ENCODE measurements at places on chromosomes 16 and 17.

DNA sequence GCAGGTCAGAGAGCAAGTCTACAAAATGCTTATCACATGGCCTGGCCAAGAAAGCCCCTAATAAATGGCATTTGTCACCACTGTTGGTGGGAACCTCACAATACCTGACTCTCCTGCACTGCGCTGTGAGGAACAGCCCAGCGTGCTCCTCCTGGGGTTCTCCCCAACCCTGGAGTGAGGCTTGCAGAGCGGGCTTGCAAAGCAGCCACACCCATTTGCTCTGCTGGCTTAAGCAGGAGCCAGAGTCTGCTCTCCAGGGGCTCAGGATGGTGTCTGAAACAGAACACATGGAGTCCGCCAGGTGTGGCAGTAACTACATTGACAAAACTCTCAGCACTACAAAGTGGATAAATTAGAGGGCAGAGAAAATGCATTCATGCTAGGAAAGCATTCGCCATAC lies 331.0 kb upstream of the CCL2 start:
- no peak for DNase-seq

- no peak for DNase-seq
These were observed 85.3 kb downstream of the STXBP4 start for GRCh38 chr17:55053855-55054254.

- no peak for DNase-seq
These were observed 102.1 kb downstream of the CLEC16A start for GRCh38 chr16:11046382-11046931.

GRCh38 chr17:38585056-38585917 lies 20.5 kb downstream of the SRCIN1 start:
- no peak for DNase-seq

- peak; percentile 77 for DNase-seq
These were observed 759 bp upstream of the TP53I13 start for GRCh38 chr17:29567554-29568330.

DNA sequence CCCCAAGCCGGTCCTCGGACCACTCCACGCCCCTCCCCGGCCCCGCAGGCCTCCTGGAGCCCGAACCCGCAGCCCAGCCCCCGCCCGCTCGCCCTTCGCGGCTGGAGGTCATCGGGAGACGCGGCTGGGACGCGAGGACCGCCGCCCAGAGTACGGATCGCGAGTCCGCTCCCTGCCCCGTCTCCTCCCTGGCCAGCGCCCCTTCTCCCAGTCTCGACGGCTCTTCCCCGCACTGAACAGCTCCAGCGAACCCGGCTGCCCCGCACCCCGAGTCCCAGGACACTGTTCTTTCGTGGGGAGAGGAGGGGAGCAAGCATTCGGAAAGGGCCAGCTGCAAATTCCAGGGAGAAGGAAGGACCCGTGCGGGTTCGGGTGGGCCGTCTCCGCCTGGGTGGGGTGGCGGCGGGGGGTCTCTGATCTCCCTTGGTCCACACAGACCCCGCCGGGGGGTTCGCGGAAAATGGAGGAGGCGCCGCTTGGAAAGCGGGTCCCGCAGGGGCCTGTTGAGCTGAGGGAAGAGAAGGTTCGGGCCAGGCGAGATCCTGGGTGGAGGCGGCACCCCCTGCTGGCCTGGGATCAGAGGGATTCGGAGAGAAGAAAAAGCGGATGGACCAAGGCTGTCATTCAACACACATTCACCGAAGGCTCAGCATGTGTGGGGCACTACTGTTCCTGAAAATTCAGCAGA lies 632 bp upstream of the RTN4RL1 start:
- DNase-seq = peak; percentile 23

DNA sequence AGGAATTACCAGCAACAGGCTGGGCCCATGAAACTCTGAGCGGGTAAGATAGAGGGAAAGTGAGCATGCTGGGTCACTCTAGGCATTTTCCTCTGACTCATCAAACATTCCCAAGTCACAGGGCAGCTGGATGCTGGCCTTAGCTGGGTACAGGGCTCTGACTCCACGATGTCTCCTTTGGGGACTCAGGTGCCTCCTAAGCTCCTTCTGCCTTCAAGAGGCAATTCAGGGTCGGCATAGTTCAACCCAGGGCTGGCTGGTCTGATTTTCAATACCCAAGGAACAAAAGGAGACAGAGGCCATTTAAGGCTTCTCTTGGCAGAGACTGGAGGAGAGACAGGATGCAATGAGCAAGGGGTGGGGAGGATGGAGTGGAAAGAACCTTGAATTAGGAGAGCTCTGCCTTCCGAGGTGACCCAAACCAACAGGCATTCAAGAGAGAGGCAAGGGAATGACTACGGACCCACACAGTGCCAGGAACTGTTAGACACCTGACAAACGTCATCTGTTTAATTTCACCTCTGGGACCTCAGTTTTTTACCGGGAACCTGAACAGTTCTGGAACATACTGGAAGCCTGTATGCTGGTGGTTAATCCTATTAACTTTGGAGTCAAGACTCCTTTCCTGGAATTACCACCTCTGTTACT lies 910 bp downstream of the WBP2 start:
- DNase-seq = no peak

DNA sequence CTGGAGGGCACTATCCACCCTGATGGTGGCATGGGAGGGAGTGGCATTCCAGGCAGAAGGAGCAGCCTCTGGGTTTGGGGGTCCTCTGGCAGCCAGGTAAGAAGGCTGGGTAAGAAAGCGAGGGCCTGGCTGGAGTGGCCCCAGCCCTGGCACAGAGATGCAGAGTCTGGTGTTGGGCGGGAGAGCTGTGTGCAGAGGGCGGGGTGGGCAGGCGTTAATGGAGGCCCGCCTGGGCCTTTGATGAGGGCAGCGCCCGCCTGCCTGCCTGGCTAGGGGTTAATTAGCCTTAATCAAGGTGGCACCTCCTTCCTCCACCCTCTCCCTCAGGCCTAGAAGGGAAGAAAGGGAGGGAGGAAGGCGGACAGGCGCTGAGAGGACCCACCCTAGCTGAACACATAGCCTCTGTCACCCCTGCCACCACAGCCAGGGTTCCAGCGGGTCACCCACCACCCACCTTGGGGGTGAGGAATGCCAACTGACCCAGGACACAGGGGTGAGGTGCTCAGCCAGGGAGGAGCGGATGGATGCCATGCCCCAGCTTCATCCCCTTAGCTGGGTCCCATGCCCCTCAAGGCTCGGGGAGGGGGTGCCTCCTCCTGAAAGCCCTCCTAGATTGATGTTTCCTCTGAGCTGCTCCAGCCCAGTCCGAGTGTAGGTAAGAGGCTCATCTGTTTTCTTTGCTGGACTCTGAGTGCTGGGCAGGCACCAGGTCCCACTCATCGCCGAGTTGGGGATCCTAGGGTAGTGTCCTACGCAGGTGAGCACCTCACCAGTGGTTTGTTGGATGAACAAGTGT lies 13.4 kb upstream of the FAM83G start:
- no peak for DNase-seq

GRCh38 chr16:88763502-88764053 lies 21.4 kb downstream of the PIEZO1 start:
- no peak for DNase-seq

GRCh38 chr16:3087243-3088235 lies 11.6 kb downstream of the ZSCAN10 start:
- no peak for DNase-seq

GRCh38 chr16:82183004-82183397 lies 13.0 kb upstream of the MPHOSPH6 start:
- DNase-seq = no peak

GRCh38 chr17:82019690-82020571 lies 2.7 kb downstream of the CENPX start:
- peak; percentile 70 for DNase-seq

- no peak for DNase-seq
These were observed 31.9 kb downstream of the PDIA2 start for GRCh38 chr16:314795-315299.

GRCh38 chr17:53032861-53033271 lies 789.9 kb upstream of the KIF2B start:
- DNase-seq = no peak

DNA sequence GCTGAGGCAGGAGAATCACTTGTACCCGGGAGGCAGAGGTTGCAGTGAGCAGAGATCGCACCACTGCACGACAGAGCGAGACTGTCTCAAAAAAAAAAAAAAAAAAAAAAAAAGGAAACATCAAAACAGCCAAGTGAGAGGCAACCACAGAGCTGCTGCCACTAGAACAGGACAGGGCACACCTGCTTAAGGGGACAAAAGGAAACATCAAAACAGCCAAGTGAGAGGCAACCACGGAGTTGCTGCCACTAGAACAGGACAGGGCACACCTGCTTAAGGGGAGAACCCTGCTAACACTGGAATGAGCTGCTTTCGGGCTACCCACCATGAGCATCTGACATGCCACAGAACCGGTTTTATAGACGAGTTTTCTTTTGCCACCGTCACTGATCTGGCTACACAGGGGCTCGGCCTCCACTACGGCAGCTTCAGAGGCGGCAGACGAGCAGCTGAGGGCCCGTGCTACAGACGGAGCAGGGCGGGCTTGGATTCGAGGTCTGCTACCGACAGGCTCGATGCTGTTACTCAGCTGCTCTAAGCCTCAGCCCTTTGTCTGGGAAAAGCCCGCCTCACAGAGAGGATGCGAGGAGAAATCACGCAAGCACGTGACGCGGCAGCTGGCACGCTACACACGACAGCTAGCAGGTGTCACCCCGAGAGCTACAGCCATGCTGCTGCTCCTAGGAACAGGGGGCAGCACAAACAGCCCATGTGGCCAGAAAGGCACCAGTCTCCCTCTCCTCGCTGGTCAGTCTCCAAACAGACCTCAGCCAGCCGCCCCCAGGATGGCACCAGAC lies 2.0 kb downstream of the P4HB start:
- DNase-seq = no peak

DNA sequence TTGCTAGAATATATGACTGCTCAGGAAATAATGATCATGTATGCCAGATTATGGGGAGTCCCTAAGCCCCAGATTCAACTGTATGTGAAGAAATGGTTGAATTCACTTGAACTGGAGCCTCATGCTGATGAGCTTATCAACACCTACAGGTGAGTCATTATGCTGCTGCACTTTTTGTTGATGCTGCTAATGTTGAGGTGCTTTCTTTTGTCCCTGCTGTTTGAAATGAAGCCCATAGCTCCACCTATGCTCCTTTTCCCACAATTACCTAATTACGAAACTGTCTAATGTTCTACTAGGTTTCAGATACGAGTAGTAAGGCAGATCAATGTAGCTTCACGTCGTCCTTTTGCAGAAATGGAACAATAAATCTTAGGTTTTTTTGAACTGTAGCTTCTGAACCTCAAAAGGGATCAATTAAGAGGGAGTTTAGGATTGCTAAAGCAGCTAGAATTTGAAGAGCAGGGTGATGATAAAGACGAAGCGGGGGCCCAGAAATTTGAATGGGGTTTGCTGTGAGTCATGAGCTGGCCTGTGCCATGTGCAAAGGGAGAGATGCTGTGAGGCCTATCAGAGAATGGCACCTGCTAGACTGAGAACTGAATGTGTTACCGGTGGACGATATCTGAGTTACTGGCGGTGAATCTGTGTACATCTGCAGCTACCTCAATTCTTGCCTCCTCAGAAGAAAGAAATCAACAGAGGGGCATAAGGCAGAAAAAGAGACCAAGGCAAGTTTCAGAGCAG lies 6.1 kb upstream of the UQCRC2 start:
- no peak for DNase-seq

GRCh38 chr17:45836047-45837044 lies 8.3 kb upstream of the SPPL2C start:
- no peak for DNase-seq

- no peak for DNase-seq
These were observed 21.3 kb downstream of the DNAH17 start for GRCh38 chr17:78555746-78556401.

GRCh38 chr17:35345926-35346771 lies 27.3 kb downstream of the SLFN11 start:
- no peak for DNase-seq

- DNase-seq = no peak
These were observed 111.7 kb downstream of the TANGO6 start for GRCh38 chr16:68954911-68955635.

- DNase-seq = no peak
These were observed 38.5 kb upstream of the MYOCD start for GRCh38 chr17:12627177-12627629.

GRCh38 chr17:32283745-32284201 lies 18.1 kb downstream of the RHBDL3 start:
- no peak for DNase-seq

DNA sequence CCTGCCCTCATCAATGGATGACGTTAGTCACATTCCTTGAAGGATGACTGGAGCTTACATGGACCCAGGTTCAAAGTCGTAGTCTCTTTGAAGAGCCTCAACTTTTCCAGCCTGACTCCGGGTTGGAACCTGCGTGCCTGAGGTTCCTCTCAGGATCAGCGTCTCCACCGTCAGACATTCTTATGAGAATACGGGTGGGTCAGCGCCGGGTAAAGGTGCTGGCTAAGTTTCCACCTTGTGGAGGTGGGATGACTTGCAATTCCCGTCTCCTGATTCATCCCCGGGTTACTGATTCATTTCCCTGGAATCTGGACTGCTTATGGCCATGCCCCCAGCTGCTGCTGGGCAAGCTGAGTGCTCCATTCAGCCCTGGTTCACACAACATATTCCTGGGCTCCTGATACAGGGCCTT lies 38.9 kb upstream of the CMIP start:
- DNase-seq = no peak

GRCh38 chr17:4074831-4075495 lies 67.9 kb downstream of the ZZEF1 start:
- no peak for DNase-seq

GRCh38 chr17:5468075-5468473 lies 708 bp downstream of the DHX33 start:
- DNase-seq = no peak

DNA sequence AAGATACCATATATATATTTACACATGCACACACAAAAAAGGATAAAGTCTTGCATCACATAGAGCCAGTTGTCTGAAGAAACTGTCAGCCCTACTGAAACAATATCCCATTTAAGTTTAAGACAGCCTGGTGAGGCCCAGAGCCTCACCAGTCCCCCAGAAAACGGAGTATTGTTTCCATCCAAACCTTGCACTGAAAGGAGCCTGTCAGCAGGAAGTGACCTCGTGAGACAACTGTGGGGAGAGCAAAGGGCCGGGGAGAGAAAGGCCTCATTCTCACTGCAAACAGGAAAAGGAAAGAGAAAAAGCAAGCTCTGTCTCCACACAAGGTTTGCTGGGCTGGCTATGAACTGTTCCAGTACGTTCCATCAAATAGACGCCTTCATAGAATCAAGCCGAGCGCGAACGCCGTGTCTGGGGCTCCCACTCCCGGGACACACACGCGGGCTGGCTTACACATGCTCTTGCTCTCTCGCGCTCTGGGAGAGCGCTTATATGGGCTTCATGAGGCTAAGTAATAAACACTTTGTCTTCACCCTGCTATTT lies 44.4 kb upstream of the ZFHX3 start:
- no peak for DNase-seq

DNA sequence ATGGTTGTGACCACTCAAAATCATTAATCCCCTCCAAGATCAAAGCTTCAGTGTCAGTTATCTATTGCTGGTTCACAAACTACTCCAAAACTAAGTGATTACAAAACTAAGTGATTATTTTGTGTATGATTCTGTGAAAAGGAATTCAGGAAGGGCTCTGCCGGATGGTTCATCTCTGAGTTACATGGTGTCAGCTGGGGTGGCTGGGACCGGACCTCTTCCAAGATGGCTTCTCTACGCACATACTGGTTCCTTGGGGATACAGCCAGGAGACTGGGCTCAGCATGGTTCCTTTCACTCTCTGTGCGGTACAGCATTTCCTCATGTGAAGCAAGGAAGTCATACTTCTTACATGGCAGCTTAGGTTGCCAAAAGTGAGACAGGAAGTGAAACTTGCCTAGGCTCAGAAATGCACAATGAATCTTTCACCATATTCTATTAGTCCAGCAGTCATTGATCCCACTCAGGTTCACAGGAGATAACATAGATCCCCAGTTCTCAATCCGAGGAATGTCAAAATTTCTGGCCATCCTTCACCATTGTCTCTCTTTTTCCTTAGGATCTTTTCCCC lies 97.9 kb upstream of the IRX6 start:
- DNase-seq = no peak

GRCh38 chr16:2092256-2092620 lies 43.5 kb downstream of the PKD1 start:
- DNase-seq = no peak
